ENCODE measurements at places on chromosomes 1 and 21.

GRCh38 chr1:172322219-172323061, 98.0 kb upstream of the C1orf105 start:
- no peak for DNase-seq

- no peak for DNase-seq
Measured at GRCh38 chr1:58094221-58094620, 452.3 kb downstream of the OMA1 start.

DNA sequence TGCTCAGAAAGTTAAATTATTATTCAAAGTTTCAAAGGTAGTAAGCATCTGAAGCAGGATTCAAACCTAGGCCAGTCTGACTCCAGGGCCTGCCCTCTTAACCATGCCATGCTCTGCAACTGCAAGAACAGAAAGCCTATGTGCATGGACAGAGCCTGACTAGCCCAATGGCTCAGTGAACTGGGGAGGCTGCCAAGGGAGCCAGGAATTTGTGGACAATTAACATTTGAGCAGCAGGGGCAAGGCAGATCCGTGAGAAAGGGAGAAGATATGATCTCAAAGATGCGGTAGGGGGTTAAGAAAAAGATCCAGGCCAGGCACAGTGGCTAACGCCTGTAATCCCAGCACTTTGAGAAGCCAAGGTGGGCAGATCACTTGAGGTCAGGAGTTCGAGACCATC, 6.5 kb upstream of the ATP1A4 start:
- DNase-seq: no peak

DNA sequence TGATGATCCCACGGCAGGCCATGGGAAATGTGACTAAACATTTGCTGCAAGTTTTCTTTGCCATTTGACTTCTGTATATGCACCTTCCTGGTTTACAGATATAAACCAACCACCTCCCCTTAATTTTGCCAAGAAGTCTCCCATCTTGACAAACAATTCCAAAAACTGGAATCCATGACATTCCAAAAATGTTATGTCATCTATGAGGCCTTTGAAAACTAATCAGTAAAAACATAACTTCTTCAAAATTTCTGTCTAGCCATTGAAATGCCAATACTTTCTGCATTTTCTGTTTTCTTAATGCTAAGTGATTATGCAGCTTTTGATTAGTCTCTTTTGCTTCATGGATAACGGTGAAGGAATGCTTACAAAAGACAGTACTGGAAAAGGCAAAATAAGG, 84.1 kb downstream of the LYST start:
- DNase-seq: no peak

- DNase-seq: no peak
Measured at GRCh38 chr1:19009882-19010321, 53.4 kb upstream of the IFFO2 start.

- DNase-seq: no peak
Measured at GRCh38 chr21:41141031-41141457, 26.9 kb upstream of the BACE2 start.

- no peak for DNase-seq
Measured at GRCh38 chr1:29392036-29392435, 155.7 kb downstream of the PTPRU start.

Data from naive thymus-derived CD4-positive, alpha-beta T cell (primary cell).